Fibroblast of skin of right biceps (primary cell): ENCODE measurements at places on chromosomes 6 and 20.

GRCh38 chr6:38085031-38085430, 265.5 kb downstream of the ZFAND3 start:
- no peak for DNase-seq

DNA sequence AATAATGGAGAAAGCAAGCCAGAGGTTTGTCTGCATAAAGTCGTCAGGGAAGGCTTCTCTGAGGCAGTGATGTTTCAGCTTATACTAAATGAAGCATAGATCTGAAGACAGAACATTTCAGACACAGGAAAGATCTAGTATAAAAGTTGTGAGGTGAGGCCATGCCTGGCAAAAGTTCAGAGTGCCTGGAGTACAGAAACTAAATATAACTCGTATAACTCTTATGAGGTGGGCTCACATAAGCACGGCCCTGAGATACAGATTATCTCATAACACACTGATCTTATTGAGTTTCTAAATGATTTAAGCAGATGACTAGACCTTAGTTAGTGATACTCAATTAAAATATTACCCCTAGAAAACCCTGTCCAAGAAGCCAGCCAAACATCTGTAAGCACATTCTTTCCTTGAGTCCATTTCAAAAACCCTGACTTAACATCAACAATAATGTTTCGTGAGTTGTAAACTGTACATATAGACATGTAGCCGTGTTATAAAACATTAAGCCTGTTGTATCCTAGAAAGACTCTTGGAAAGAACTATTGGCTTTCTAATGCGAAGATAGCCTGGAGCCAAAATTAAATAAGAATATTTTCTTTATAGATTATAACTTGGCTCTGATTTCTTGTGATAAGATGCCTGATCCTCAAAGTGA, 667.6 kb downstream of the TENT5A start:
- DNase-seq = no peak

DNA sequence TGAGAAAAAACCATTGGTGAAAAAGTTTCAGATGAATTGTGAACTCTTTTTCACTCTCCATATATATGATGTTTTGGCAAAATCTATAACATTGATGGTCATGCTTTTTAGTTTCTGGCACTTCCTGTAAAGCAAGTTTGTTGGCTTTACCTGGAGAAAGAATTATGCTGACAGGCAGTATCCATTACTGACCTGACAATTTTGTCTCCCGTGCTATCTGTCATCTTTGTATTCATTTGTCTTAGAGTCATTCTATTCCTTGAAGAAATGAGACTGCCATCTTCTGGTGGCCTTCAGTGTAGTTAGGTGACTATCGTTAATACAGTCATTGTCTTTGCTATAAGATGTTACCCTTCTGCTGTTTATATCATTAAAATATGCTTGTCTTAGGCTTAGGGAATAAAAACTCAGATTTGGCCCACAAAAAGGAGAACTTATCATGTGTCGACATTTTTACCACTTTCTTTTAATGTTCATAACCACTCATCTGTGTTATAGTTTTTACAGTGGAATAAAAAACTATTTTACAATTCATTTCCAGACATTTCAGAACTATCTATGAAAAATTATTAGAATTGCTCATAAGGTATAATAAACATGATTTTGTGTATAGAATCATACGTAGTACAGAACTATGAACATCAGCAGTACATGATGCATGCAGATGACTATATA, 707.0 kb downstream of the EPM2A start:
- DNase-seq = peak; percentile 47

- DNase-seq = no peak
Observed at GRCh38 chr6:113625850-113626249, 231.3 kb upstream of the MARCKS start.

DNA sequence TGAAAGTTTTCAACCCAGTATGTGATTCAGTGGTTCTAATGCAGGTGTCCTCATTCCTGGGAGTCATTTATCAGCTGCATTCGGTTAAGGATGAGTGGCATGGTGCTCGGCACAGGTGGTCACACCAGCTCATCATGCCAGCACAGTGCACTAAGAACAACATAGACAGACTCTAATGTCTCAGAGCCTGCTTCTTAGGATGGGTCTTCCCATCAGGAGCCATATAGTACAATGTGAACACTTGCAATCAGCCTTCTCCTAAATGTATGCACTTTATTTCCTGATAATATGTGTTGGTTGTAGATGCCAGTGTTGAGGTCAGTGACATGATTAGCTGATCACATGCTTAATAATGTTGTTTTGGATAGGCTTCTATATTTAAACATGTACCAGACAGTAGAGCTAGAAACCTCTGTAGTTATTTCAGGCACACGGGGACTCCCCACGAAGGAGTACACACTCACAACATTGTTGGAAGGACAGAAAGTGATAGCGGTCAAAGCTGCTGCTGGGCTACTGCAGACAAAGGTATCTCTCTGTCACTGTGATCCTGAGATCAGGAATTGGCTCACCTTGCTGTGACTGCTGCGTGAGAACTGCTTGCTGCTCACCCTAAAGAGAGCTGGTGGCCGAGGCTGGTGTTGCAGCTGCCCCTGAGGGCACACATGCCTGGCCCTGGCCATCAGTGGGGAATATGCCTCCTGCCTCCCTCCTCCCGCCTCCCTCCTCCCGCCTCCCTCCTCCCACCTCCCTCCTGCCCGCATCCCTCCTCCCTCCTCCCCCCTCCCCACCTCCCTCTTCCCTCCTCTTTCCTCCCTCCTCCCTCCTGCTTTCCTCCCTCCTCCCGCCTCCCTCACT, 195.4 kb downstream of the SMOC2 start:
- no peak for DNase-seq

- peak; percentile 18 for DNase-seq
Observed at GRCh38 chr20:59938696-59939051, 1.4 kb downstream of the PPP1R3D start.

DNA sequence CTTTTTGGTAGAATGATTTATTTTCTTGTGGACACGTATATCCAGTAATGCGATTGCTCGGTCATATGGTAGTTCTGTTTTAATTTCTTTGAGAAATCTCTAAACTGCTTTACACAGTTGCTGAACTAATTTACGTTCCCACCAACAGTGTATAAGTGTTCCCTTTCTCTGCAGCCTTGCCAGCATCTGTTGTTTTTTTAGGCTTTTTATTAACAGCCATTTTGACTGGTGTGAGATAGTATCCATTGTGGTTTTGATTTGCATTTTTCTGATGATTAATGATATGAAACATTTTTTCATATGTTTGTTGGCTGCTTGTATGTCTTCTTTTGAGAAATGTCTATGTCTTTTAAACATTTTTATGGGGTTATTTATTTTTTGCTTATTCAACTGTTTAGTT, 196.7 kb downstream of the MOXD1 start:
- DNase-seq = peak; percentile 42

- DNase-seq = no peak
Observed at GRCh38 chr6:144586986-144587385, 301.9 kb downstream of the UTRN start.

- no peak for DNase-seq
Observed at GRCh38 chr6:15137086-15137485, 108.8 kb upstream of the JARID2 start.

DNA sequence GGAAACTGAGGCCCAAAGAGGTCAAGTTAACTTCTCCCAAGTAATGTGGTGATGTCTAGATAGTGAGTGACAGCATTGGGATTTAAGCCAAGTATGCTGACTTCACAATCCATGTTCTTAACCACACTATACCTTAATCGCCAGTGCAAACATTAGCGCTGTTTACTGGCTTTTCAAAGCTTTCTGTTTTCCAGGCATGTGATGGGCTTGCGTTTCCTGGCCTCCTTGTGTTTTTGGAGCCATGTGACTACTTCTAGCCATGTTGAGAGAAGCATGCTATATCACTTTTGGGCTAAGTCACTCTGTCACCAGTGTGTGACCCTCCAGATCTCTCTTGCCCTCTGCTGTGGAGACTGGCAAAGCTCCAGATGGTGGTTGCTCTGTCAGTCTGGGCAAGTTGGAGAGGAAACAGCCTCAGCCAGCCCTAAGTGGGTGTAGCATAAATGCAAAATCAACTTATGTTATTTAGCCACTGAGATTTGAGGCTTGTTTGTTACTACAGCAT, 76.9 kb downstream of the ANKRD6 start:
- no peak for DNase-seq

DNA sequence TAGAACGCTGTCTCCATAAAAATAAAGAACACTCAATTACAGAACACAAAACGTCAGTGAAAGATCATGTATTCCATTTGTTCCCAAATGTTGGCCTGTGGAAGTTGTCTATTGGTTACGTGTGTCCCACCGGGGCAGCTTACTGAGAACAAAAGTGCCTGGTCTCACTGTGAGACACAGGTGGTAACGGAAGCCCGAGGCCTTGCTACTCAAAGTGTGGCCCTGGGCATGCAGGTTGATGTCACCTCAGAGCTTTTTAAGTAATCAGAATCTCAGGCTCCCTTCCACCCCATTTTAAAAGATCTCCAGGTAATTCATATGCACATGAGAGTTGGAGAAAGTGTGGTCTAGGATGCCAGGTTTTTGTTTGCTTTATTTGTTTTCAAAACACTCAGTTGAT, 422.5 kb upstream of the OPRM1 start:
- no peak for DNase-seq

DNA sequence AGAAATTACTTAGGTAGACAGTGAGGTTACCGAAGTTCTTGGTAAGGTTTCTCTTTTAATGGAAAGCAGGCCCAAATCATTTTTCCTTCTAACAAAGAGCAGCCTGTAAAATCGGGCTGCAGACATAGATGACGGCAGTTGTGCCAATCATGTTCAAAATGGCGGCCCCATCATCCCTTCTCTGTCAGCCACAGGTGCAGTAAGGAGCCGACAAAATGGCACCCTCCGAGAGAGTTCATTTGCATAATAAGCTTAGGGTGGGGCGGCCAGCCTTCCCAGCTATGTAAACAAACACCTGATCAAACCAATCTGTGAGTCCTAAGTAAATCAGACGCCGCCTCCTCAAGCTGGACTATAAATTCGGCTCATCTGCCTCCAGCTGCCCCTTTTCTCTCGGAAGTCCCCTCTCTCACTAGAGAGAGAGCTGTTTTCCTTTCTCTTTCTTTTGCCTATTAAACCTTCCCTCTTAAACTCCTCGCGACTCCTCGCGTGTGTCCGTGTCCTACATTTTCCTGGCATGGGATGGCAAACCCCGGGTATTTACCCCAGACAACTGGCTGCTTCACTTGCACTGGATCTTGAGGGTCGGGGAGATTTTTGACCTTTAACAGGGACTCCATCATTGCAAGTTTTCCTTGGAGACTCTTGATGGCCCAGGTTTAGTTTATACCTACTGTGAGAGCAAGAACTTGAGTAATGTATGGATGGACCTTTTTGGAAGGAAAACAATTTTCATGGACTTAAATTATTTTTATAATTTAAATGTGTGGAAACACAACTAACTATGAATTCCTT, 8.9 kb upstream of the DDR1 start:
- DNase-seq = no peak

DNA sequence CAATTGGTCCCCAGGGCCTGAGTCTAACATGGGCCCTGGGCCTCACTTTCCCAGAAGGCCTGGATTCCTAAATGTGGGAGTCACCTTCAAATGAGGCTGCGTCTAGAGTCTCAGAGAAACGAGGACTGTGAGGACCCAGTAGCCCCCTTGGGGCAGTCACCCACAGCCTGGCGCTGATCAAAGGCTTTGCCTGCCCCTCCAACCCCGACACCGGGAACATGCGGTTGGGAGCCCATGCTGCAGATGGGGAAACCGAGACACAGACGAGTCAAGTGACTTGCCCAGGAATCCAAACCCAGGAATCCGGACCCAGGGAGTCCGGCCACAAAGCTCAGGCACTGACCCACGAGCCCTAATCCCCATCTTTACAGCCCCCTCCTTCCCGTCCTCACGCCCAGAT, 209.7 kb downstream of the PREX1 start:
- no peak for DNase-seq

DNA sequence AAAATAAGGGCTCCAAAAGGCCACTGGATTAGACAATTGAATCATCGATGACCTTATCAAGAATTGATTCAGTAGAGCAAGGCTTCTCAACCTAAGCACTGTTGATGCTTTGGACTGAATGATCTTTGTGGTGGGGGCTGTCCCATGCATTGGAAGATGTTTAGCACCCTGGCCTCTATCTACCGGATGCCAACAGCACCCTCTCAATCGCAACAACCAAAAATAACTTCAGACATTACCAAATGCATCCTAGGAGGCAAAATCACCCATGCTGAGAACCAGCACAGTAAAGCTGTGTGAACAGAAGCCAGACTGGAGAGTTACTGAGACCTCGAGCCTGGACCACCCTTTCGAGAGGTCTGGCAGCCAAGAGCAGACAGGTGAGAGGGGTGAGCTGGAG, 67.5 kb downstream of the TBC1D7 start:
- no peak for DNase-seq

- DNase-seq = no peak
Observed at GRCh38 chr6:96725296-96725695, 112.0 kb downstream of the GPR63 start.

- peak; percentile 54 for DNase-seq
Observed at GRCh38 chr20:8043687-8044282, 24.2 kb upstream of the TMX4 start.

DNA sequence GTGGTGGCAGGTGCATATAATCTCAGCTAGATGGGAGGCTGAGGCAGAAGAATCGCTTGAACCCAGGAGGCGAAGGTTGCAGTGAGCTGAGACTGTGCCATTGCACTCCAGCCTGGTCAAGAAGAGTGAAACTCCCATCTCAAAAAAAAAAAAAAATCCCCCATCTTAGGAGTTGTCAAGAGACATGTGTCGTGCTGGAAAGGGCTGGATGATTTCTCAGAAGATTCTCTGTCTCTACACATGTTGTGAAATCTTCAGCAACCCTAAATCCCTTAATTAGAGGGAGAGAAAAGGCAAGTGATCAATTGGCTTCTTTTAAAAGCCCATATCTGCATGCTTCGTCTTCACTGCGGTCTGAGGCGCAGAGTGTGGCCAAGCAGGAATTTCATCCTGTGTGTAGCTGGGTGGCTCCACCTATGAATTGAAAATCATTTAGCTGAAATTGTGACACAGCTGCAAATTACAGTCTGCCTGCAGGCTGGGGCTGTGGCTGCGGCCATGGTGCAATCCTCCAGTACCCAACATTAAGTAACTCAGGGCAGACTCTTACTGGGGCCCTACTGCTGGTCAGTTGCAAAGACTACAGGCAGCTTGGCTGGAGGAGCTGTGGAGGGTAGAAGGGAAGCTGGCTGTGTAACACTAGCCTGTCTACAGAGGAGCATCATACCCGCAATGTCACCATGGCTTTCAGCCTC, 3.2 kb upstream of the TGM3 start:
- DNase-seq = no peak

GRCh38 chr6:133805876-133806275, 83.0 kb upstream of the TCF21 start:
- no peak for DNase-seq

DNA sequence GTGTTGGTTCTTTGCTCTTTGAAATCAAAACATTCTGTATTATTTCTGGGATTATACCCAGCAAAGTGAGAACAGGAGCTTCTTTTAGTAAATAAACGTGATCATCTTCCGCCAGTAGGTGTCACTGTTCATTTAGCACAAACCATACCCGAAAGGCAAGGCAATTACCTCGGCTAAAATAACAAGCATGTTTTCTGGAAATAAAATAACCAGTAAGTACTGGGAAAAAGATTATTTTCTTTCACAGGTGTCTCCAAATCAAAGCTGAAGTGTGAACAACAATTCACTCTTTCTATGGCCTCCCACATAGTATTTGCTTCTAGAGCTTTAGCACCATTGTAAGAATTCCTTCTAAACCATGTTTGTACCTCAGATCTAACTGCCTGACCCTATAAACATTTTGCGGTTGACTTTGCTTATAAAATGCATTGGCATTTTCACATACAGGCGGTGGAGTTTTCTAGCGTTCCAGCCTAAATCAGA, 144.6 kb upstream of the AGPAT4 start:
- peak; percentile 85 for DNase-seq
